ENCODE measurements at places on chromosomes 11 and 22.

DNA sequence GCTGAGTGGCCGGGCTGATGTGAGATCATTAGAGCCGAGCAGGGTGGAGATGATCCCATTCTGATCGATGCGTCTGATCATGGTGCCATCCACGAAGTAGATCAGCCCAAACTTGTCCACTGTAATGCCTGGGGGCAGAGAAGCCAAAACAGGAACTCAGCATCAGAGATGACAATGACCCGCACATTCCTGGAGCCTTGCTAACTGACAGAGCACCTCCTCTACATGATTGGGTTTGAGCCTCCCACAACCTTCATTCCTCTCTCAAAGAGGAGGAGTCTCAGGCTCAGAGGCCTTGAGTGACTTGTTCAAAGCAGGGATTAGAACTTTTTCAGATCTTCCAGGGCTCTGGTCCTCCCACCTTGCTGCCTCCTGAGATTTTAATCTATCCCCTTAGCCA, 133.7 kb upstream of the NARS2 start:
- no peak for DNase-seq

DNA sequence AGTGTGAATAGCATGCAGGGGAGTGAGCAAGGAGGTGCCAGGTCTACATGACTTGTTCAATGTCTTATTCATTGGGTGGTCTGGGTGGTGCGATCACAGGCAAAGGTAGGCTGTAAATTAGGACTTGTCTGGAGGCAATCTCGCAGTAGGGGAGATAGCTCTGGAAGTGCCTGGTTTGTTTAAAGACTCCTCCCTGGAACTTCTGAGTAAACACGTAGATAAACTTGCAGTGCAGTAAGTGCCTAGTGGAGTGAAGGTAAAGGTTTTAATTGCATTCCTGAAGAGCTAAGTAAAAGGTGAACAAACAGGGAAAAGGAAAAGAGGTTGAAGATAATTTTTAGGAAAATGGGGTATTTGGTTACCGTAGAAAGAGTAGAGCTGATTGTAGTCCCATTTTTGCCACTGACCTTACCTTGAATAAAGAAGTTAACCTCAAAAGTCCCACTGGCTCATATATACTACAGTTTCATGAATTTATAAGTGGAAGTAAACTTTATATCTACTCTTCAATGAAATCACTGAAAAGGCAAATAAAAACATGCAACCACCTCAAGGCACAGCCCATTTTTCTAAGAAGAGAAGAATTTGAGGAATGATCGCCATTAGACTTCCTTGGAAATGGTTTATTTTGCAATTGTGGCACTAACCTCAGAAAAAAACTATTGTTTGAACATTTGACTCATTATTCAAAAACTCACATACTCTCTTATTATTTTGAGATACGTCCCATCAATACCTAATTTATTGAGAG, 44.3 kb downstream of the AASDHPPT start:
- no peak for DNase-seq

- peak; percentile 80 for DNase-seq
Observed at GRCh38 chr11:131064373-131064991, 148.2 kb upstream of the SNX19 start.

DNA sequence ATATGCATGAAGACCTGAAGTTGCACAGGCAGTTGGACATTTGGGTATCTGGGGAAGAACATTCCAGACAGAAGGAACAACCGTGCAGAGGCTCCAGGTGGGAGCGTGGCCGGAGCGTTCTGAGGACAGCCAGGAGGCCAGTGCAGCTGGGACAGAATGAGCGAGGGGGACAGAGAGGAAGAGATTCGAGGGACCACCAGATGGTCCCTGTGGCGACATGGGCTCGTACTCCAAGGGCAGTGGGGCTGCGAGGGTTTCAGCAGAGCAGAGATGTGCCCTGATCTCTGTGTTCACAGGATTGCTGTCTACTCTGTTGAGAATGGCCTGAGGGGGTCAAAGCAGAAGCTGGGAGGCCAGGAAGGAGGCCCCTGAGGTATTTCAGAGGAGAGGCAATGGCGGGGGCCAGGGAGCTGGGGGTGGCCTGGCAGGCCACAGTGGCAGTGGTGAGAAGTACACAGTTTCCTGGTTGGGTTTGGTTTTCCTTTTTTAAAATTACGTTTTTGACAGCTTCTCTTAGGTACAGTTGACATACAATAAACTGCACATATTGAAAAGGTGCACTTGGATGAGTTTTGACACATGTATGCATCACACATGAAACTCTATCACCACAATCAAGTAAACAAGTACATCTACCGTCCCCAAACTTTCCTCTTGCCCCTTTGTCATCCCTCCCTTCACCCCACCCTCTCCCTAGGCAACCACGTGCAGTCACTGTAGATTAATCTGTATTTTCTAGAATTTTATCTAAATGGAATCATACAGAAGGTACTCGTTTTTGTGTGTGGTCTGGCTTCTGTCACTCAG, 24.8 kb upstream of the SOX10 start:
- DNase-seq, result no peak

DNA sequence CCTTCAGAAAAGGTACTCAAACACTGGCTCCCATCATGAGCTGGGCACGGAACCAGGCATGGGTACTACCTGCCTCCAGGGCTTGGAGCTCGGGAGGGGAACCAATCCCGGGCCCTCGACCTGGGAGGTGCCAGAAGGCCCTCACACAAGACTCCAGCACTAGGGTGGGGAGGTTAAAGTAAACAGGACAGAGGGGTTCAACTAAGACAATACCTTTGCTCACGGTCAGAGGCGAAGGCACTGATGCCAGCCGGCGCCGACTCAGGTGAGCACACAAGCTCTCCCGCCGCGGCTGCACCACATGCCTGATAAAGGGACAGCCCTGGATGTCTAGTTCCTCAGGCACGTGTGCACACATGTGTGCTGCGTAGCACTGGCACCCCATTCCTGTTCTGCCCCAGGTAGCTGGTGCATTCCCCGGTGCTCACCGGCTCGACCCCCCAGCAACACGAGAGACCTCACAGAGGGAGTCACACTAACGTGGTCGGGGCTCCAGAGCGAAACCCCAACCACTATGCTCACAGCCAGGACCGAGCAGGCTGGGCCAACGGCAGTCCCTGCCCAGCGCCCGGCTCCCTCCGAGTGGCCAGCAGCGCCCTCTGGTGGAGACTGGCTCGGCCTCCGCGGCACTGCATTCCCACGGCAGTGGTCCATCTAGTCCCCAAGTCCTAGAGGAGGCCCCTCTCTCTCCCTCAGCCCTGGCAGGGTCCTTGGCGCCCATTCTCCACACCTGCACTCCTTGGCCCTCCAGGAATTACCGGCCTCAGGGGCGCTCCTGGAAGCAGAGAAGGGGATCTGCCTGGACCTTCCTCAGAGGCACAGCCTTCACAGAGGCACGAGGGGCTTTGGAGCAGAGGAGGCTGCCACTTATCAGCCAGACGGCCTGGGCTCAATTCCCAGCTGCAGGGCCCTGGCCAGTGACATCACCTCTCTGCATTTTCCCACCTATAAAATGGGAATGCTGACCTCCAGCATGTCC, 28.8 kb upstream of the MOB2 start:
- DNase-seq, result peak; percentile 14

GRCh38 chr22:37555029-37555428, 5.3 kb upstream of the CDC42EP1 start:
- no peak for DNase-seq

DNA sequence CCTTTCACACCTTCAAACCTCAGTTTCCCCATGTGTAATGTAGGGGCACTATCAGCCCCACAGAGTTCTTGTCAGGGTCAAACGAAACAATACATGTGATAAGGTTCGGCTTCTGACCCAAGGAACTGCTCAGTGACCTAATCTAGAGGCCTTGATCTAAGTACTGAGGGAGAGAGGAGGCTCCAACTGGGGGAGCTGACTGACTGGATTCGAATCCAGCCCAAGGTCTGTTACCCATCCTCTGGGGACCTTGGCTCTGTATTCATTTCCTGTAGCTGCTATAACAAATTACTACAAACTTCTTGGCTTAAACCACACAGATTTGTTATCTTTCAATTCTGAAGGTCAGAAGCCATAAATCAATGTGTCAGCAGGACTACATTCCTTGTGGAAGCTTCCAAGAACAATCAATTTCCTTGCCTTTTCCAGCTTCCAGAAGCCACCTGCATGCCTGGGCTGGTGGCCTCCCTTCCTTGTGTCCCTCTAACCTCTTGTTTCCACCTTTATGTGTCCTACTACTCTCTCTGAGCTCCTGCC, 10.7 kb upstream of the ANAPC15 start:
- DNase-seq, result no peak

DNA sequence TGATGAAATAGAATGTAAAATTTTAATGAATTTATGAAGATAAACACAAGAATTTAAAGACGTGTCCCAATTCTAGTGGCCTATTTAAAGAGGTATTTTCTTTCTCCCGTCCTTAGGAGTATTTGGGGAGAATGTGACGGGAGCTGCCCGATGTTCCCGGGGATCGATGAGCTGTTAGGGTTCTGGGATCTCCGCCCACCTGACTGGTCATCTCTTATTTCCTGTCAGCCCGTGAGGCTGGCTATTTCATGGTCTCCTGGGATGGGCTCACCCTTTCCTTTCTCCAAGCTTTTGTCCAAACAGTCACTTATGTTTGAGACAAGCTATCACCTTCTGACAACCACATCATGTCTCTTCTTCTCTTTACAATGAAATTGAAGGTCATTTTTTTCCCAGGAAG, 16.9 kb upstream of the CLMP start:
- no peak for DNase-seq

DNA sequence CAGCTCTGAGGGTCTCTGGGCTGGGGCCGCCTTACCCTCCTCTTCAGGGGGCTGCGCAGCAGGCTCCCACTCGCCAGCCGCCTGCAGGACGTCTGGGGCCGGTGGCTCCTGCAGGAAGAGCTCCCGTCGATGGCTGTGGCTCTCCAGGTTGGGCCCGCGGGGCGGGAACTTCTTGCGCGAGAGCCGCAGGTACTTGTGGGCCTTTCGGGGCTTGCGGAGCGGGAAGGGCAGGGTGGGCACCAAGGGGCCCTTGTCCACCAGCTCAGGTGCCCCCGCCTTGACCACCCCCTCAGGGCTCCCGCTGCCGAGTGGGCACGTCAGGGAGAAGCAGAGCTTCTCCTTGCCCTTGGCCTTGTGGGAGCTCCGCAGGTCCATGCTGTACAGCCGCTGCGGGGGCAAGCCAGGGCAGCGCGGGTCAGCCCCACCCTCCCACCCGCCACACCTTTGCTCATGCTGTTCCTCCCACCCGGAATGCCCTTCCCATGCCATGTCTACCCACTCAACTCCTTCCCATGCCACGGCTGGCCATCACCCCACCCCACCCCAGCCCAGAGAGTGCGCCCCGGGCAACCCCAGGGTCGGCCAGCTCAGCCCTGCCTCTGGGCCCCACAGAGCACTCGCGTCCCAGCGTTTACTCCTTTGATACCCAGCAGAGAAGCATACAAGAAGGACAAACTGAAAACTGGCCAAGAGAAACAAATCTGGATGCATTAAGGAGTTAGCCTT, 18.0 kb downstream of the CBX7 start:
- no peak for DNase-seq

GRCh38 chr22:27605390-27605789, 196.2 kb downstream of the MN1 start:
- no peak for DNase-seq

DNA sequence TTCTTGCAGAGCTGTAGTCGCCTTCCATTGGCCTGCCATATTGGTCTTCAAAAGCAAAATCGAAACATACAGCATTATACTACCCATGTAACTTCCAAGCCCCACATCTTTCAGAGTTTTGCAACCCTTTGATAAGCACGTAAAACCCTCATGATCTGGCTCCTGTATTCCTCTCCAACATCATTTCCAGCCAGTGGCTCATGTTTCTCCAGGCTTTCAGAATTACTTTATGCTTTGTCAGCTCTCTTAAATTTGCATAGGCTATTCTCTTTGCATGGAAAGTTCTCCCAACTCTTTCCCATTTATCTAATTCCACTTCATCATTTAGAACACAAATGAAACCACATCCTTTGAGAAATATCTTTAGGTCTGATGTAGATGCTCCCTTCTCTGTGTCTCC, 67.8 kb upstream of the DDI1 start:
- DNase-seq, result no peak

GRCh38 chr22:26320447-26320846, 108.6 kb upstream of the ASPHD2 start:
- no peak for DNase-seq

- DNase-seq, result no peak
Observed at GRCh38 chr11:46834821-46835220, 11.3 kb downstream of the CKAP5 start.

DNA sequence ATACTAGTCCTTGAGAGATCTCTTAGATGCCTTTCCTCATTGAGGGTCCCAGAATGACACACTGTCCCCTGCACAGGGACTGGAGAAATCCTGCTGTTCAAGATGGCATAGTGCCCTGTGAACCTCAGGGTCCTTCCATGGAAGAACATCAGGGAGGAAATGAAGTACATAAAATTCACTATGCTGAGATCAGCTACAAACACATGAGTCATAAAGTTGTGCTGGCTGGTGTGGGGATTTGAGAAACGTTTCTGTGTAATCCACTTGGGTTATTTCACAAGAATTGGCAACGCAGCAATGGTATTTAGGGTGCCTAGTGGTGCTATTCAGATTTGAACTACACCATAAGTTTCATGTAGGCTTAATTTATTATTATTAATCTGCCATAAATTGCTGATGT, 174.4 kb downstream of the MAML2 start:
- DNase-seq, result no peak

DNA sequence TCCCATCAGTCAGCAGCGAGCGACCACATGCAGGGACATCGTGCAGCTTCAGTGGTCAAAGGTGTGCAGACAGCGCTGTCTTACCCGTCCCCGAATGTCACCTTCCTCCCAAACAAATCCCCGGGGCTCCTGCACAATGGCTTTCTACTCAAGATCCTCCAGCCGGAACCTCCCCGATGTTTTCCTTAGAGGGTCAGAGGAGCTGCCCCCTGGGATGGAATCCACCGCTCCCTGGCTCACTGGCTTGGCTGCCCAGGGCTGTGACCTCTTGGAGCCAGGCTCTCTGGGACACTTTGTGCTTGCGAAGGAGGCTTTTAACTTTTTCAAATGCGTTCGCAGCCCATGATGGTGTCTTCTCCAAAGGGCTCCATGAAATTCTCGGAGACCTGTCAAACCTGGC, 17.3 kb upstream of the FGF19 start:
- DNase-seq, result no peak

- DNase-seq, result no peak
Observed at GRCh38 chr11:80451105-80451504, 1010.3 kb upstream of the TENM4 start.

DNA sequence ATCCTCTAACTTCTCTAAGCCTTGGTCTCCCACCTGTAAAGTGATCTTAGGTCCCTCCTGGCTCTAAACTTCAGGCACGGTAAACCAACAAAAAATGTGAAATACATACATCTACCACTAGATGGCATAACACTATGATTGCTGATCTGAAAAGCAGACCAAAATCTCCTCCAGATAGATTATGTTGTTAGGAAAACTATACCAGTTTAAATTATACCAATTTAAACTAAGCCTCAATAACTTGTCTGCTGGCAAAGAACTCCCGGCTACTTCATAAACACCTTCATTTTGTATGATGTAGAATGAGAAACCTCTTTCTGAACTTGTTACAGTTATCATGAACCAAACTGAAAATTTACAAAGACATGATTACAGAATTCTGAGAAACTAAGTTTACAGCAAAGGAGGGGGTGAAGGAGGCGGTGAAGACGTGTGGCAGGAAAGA, 85.9 kb downstream of the SBF2 start:
- peak; percentile 29 for DNase-seq

- DNase-seq, result no peak
Observed at GRCh38 chr11:15367695-15368094, 253.0 kb downstream of the INSC start.

GRCh38 chr22:40007853-40008710, 13.3 kb downstream of the FAM83F start:
- no peak for DNase-seq
